ENCODE measurements at places on chromosomes 1 and 21.

DNA sequence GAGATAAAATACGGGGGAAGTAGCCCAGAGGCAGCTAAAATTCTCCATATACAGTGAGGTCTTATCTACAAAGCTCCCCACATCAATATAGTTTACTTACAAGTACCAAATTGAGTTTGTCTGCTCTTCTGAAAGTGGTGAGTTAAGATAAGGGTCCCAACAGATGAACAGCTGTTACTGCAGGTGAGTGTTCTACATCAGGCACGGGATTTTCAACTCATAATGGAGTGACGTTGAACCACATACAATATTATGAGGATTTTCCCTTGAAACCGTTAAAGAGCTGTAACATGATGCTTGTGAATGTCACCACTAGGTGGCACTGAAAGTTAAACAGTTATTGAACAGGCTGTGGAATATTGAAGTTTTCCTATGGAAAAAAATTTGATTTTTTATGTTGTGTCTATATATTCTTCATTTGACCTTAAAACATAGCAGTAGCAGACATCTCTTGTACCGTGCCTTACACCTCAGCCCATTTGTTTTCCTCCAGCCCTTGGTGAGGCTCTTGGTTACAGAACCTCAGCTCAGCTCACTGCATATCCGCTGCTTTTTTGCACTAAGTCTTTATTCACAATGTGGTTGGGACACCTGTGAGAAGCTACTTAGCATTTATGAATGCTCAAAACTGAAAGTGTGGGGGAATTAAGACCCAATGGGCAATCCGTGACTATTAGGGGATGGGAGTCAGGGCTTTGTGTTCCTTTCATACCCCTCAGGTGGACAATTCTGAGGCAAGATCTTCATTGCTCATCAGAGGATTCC lies 23.2 kb downstream of the CD1D start:
- DNase-seq: no peak

- no peak for DNase-seq
Measured at GRCh38 chr1:21289127-21289526, 1.1 kb downstream of the ECE1 start.

GRCh38 chr1:15103906-15104305 lies 49.6 kb upstream of the TMEM51 start:
- DNase-seq: no peak

DNA sequence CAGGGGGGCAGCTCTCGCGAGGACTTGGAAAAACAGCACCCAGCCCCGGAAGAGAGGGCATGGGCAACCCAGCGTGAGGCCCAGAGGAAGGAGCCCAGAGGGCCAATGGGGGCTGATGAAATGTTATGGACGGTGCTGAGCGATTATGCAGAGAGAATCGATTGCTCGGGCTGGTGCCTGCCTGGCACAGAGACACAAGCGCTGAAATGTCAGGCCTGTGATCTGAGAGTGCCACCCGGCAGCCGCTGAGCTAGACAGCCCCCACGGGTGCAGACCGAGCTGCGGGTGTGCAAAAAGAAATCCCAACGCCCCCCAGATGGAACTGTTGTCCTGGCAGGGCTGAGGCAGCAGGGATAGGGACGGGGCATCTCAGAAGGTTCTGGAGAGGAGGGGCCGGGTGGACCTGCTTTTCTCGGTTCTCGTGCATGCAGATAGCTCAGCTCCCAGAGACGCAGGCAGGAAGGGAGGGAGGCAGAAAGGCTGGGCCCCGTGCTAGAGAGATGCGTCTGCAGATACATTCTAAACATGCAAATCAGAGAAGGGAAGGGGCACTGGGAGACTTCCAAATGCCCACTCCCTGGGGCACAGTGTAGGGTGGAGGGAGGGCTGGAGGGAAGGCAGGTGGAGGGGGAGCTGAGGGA lies 41.5 kb downstream of the TAS1R2 start:
- DNase-seq: no peak

GRCh38 chr1:23448846-23449245 lies 24.3 kb upstream of the TCEA3 start:
- no peak for DNase-seq

DNA sequence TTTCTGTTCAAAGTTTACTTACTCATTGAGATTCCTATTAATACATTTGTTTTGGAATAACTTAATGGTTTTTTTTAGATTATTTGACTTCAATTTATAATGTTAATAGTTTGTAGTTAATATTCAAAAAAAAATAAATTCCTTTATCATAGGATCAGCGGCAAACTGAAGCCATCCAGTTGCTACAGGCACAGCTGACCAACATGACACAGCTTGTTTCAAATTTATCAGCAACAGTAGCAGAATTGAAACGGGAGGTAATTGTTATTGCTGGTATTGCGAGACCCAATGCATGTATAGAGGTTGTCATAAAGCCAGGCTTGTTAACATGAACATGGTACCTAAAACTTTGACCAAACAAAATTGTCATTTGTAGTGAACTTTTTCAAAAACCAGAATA lies 59.0 kb upstream of the FASLG start:
- DNase-seq: no peak

DNA sequence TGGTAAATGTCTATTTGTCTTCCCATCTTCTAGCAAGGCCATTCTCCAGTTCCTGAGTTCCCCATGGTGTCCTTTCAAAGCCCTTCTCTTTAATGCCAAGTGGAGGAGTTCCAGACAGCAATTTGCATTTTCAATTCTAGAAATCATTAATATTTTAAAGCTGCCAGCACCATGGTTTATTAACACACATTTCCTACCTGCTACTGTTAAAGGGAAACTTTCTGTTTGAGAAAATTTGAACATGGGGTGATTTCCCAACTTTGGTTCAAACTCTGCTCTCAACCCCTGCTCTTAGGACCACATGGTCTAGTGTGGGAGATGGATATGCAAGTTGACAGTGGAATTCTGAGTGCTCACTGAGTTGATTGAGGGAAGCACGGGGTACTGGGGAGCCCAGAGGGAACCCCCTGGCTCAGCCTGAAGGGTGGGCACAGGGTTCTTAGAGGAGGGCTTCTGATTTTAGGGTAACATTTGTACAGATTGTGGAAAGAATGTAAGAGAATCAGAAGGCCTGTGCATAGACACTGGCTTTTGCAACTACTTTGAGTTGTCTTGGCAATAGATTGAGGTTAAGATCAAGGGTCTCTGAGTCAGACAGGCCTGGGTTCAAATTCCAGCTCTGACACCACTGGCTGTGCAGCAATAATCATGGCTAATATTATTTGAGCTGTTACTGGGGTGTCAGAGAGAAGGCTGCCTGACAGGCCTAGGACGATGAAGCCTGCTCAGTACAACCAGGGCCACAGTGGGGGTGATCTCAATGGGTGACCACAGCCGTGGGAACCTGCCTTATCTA lies 97.8 kb downstream of the BEND5 start:
- DNase-seq: no peak

DNA sequence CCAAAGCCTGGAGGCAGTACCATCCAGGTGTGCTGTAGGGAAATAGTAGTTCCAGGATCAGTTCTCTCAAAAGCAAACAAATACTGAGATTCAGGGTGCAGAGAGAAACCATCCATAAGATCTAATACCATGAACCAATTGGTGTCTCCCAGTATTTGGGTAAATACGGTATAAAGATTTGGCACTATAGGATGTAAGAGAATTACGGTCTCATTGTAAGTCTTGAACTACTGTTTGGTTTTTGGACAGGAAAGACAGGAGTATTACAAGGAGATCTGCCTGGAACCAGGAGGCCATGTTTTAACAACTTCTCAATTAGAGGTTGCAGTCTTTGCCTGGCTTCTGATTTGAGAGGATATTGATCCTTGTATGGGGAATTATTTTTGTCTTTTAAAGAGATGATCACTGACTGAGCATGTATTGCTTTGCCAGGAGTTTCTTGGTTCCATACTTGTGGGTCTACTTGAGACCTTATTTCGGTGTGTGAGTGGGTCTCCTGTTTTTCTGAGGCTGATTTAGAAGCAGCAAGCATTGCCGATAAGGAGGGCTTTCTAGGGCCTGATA lies 10.2 kb downstream of the AADACL4 start:
- no peak for DNase-seq

DNA sequence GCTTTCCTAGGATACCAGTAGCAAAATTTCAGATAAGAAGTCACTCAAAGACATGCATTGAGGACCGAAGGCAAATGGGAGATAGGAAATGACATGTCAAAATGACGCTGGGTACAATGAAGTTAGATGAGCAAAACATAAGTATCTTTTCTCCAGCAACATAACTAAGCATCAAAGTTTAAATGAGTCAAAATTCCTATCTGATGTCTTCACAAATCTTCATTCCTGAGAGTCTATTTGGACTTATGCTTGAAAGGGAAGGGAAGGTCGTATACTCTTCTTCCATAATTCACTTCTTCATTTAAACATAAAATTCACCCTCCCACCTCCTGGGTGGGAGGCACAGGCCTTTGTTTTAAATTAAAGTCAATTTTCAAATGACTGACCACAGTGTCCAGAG lies 4.1 kb upstream of the TMEM81 start:
- no peak for DNase-seq

GRCh38 chr1:234684856-234685255 lies 74.9 kb upstream of the IRF2BP2 start:
- DNase-seq: no peak

- no peak for DNase-seq
Measured at GRCh38 chr1:17436380-17437174, 2.9 kb downstream of the RCC2 start.

DNA sequence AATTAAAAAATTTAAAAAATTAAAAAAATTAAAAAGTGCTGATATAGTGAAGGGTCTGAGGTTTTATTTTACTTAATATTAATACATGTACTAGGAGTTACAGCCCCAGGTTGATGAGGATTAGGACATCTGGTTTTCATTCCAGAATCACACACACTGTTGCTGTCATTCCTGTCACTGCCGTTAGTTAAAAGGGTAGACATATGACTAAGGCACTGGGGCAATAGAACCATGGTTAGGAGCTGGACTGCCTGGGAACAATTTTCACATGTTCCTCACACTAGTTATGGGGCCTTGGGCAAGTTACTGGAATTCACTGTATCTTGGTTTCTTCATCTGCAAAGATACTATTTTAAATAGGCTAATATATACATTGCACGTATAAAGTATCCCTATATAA lies 191.8 kb upstream of the DPYD start:
- no peak for DNase-seq

DNA sequence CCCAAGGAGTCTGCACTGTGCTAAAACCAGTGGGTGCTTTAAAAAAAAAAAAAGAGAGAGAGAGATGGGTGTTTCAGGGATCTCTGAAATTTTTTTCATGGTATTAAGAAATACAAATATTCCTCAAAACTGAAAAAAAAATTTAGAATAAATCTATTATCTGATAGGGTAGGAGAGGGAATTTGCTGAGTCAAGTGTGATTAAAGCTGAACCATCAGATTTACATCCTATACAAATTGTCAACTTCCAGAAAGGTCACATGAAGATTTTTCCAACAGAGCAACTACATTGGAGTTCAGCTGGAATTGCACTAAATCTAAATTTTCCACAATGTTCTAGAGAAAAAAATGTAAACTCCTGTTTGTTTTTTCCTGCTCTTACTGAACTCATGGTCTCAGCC lies 79.3 kb upstream of the DSCAM start:
- DNase-seq: no peak

DNA sequence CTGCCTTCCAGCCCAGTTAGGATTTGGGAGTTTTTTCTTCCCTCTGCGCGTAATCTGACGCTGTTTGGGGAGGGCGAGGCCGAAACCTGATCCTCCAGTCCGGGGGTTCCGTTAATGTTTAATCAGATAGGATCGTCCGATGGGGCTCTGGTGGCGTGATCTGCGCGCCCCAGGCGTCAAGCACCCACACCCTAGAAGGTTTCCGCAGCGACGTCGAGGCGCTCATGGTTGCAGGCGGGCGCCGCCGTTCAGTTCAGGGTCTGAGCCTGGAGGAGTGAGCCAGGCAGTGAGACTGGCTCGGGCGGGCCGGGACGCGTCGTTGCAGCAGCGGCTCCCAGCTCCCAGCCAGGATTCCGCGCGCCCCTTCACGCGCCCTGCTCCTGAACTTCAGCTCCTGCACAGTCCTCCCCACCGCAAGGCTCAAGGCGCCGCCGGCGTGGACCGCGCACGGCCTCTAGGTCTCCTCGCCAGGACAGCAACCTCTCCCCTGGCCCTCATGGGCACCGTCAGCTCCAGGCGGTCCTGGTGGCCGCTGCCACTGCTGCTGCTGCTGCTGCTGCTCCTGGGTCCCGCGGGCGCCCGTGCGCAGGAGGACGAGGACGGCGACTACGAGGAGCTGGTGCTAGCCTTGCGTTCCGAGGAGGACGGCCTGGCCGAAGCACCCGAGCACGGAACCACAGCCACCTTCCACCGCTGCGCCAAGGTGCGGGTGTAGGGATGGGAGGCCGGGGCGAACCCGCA lies at the start of gene PCSK9:
Gene PCSK9 (plus strand): TSS at position 207 of the 741 bp plus-strand sequence. CDS start 290 bp downstream, at position 497.
- DNase-seq: no peak

GRCh38 chr1:156126630-156127534 lies 12.4 kb downstream of the LMNA start:
- peak; percentile 68 for DNase-seq

- DNase-seq: no peak
Measured at GRCh38 chr1:107141491-107142126, 770 bp downstream of the NTNG1 start.

- DNase-seq: no peak
Measured at GRCh38 chr1:92964998-92965397, 3.7 kb upstream of the DIPK1A start.

- peak; percentile 59 for DNase-seq
Measured at GRCh38 chr21:30408782-30409494, 13.1 kb downstream of the KRTAP13-1 start.

GRCh38 chr1:43563876-43564539 lies 33.3 kb downstream of the PTPRF start:
- DNase-seq: no peak

DNA sequence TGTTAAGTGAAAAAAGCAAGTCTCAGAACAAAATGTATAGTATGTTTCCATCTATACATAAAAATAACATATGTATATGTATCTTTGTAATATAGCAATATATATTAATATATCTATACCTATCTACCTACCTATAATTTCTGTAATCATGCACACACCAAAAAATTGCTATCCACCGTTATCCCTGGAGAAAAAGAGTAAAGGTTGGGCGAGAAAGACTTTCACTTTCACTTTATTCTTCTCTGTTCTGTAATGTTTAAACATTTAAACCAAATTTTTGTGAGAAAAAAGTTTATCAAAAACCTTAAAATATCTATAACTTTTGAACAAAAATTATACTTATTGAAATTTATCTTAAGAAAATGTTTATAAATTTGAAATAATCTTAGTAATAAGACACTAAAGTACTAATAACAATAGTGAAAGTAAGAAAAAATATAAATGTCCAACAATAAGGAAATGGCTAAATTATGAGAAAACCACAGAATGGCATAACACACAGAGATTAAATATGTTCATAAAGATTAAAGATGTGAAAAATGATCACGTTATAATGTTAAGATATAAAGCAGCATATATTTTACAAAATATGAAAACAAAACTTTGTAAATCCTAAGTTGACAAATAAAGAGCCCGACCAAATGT lies 74.0 kb upstream of the LRRC53 start:
- DNase-seq: no peak

DNA sequence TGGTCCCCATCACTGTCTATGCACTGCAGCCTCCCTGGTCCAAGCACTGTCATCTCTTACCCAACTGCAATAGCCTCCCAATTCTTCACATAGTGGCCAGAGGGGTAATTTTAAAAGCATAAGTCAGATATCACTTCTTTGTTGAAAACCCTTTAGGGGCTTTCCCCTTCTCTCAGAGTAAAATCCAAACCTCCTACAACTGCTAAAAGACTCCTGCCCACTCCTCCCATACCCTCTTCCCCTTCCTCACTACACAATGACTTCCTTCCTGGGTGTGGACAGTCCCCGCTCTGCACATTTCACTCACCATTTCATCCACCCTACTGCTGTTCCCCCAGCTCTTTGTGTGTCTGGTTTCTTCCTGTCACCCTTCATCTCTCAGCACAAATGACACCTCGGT lies 8.3 kb downstream of the MCOLN2 start:
- DNase-seq: no peak

Measured in breast epithelium (tissue), 4 donors.